ENCODE measurements at places on chromosomes 3 and 15. TPM values are rescaled to one million over a fixed set of nuclear protein-coding genes. Genes with fewer than 3 reads are reported as not detected.

The DUOX2 gene
- not detected for total RNA-seq

The KLHL6 gene
- 41.5 TPM for total RNA-seq

The SPCS1 gene
- 95.3 TPM for total RNA-seq

The SPESP1 gene
- 0.70 TPM for total RNA-seq

The TM2D3 gene
- total RNA-seq, result 54.4 TPM

The NMB gene
- 3.0 TPM for total RNA-seq

The PLS1 gene
- total RNA-seq, result 1.6 TPM

The ANP32A gene
- total RNA-seq, result 86.1 TPM

The CIP2A gene
- total RNA-seq, result 4.1 TPM

The MCTP2 gene
- total RNA-seq, result 17.8 TPM

The IL5RA gene
- not detected for total RNA-seq

The RARRES1 gene
- not detected for total RNA-seq

The CYP1A1 gene
- not detected for total RNA-seq

The SACM1L gene
- 60.8 TPM for total RNA-seq

The KCNMB3 gene
- 0.97 TPM for total RNA-seq

The EPB42 gene
- not detected for total RNA-seq

The CDC25A gene
- total RNA-seq, result not detected

The SPG11 gene
- total RNA-seq, result 92.2 TPM

The HGD gene
- 2.6 TPM for total RNA-seq

The SEMA5B gene
- not detected for total RNA-seq

The TCAIM gene
- 18.3 TPM for total RNA-seq

The PLCH1 gene
- not detected for total RNA-seq

The SHC4 gene
- total RNA-seq, result not detected

The PCSK6 gene
- total RNA-seq, result 1.8 TPM

The HDC gene
- not detected for total RNA-seq

The HIGD2B gene
- total RNA-seq, result 0.69 TPM

The SUCNR1 gene
- total RNA-seq, result not detected

The THRB gene
- total RNA-seq, result 0.16 TPM

The PRR20G gene
- total RNA-seq, result not detected

The TTBK2 gene
- total RNA-seq, result 12.3 TPM

The SNUPN gene
- total RNA-seq, result 35.1 TPM

The CNTN3 gene
- total RNA-seq, result not detected

The CHRM5 gene
- total RNA-seq, result not detected

The CFAP92 gene
- total RNA-seq, result 1.3 TPM

All from naive thymus-derived CD4-positive, alpha-beta T cell (primary cell).